ENCODE measurements at places on chromosomes 13 and 19.
A peak's percentile ranks its signal among the peaks of the same experiment; 100 is the strongest.

DNA sequence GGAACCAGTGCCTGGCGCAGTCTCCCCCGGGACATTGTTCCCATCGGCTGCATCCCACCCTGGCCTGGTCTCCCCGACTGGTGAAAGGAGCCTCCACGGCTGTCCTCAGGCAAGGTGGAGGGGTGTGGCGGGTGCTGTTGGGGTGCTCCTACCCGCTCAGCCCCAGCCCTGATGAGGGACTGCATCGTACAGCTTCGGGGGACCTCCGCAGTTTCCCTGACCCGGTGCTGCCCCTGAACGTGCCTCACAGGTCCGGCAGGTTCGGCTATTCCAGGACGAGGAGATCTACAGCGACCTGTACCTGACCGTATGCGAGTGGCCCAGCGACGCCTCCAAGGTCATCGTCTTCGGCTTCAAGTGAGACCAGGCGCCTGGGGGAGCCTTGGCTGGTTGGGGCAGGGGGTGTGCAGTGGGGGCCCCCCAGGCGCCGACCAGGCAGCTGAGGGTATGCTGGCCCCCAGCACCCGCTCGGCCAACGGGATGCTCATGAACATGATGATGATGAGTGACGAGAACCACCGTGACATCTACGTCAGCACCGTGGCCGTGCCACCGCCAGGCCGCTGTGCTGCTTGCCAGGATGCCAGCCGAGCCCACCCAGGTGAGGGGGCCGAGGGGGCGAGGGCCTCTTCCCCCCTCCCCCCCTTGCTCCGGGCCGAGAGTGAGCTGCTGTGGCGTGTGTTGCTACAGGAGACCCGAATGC, 3.5 kb downstream of the DCAF15 start:
- no peak for DNase-seq

DNA sequence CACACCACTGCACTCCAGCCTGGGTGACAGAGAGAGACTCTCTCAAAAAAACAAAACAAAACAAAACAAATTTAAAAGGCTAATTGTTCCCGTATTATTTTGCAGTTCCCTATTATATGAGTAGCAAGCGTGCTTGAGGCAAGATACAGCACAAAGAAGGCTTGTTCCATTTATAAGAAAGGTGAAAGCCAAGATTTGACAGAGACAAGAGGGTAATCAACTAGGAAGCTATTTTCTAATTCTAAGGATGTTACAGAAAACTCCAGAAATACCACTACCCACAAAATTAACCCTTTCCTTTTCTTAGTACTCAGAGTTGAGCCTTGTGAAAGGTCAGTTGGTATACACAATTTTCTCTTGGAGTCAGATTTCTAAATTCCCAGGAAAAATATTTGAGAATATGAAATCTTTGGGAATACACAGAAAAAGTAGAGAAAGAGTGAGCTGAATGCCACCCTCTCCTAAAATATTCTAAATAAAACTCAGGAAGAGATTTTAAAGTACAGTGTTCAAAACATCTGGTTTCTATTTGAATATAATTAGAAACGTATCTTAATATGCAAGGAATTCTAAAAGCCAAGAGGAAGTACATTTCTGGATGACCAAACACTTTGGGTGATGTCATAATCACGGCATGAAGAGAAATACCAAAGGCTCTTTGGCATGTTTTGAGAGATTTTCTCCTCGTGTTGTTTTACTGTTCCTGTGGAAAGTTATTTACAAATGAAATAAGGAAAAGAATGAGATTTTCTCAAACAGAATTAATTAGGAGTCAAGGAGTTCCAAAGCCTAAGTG, 63.0 kb upstream of the FLT1 start:
- DNase-seq, result no peak

- DNase-seq, result no peak
Observed at GRCh38 chr19:15213715-15214381, 13.1 kb upstream of the NOTCH3 start.

- no peak for DNase-seq
Observed at GRCh38 chr19:1465191-1466016, 13.6 kb downstream of the C19orf25 start.

DNA sequence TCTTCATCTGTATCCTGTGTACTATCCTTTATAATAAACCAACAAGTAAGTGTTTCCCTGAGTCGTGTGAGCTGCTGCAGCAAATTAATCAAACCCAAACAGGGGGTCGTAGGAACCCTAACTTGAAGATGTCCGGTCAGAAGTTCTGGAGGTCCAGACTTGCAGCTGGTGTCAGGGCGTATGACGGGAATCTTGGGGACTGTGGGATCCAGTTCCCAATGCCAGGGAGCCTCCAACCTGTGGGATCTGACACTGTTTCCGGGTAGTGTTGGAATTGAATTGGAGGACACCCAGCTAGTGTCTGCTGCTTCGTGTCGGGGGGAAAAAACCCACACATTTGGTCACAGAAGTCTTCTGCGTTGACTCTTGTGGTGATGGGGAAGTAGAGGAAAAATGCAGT, 52.1 kb upstream of the AMER2 start:
- DNase-seq, result no peak

- no peak for DNase-seq
Observed at GRCh38 chr13:28621449-28621848, 37.5 kb upstream of the POMP start.

- DNase-seq, result peak; percentile 30
Observed at GRCh38 chr19:3670796-3671679, 29.2 kb downstream of the PIP5K1C start.

DNA sequence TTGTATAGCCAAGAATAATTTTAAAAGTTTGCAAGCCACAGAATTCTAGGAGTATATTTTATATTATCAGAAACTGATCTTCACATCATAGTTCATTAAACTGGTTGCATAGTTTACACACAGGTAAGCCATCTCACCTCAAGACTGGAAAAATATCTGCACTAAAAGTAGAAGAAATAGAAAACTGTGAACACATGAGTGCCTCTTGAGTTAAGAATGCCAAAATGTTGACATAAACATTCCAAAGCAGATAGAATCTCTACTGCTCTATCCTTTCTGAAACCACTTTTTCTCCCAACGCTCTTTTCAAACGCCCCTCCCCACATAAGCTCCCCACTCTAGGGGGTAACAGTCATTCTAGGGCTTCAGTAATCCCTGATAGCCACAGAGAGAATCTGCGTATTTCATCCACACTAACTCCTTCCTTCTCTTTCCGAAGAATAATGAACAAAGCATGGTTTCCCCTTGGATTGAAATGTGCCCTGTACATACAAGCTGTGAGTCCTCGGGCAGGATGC, 201.5 kb downstream of the IRS2 start:
- DNase-seq, result no peak

DNA sequence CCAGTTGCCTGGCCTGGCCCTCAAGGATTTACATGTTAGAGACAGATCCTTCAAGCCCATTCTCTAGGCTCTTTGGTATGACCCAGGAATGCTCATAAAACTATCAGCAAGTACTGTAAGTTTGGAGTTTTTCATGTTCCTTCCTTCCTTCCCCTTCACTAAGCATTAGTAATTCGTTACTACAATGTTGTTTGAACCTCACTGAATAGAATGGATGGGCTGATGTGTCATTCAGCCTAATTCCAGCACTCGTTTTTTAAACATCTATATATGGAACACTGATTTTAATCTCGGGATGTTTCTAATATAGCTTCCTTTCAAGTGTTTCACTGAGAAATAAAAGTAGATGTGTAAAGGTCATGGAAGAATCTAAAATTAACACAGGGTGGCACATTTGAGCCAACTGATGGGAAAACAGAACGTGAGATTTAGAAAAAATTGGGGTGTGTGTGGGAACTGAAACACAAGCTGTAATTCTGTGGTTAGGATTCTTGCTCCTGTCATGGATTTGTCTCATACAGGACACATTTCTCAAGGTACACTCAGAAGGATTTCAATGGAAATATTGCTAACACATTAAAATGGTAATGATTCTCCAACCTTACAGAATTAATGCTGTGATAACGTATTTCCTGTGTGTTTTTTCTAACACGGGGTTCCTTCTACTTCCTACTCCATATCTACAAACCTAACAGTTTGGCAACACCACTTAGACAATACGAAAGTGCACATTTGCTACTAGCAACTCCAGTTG, 93.4 kb downstream of the FLT1 start:
- no peak for DNase-seq

GRCh38 chr13:75153386-75153785, 328.6 kb downstream of the TBC1D4 start:
- no peak for DNase-seq

- no peak for DNase-seq
Observed at GRCh38 chr19:46066471-46066870, 25.7 kb upstream of the IGFL4 start.

- DNase-seq, result no peak
Observed at GRCh38 chr19:7729211-7729610, 2.7 kb downstream of the CLEC4G start.

- DNase-seq, result no peak
Observed at GRCh38 chr13:67854990-67855389, 624.9 kb upstream of the PCDH9 start.

DNA sequence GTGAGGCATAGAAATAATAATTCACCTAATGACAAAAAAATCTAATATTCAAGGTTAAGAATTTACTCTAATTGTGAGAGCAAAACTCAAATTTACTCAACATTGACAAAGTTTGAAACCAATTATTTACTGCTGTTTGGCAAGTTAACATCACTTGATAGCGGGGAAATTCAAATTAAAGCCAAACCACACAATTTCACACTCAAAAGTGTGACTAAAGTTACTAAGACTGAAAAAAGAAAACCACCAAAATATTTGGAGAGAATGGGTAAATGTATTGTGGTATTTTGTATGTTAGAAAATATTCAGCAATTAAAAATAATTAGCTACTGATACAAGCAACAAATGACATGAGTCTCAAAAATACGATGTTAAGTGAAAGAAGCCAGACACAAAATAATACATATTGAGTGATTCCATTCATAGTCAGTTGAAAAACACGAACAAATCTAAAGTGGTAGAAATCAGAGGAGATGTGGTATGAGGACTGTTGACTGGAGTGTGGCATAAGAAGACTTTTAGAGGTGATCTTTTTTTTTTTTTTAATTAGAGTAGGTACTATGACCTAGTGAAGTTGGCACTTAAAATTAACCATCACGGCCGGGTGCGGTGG, 541.4 kb upstream of the ATXN8OS start:
- no peak for DNase-seq

- DNase-seq, result no peak
Observed at GRCh38 chr13:110784704-110785103, 71.2 kb downstream of the ING1 start.

Data from stimulated activated CD4-positive, alpha-beta T cell treated with anti-CD3 and anti-CD28 coated beads, Interleukin-12 subunit alpha, Interleukin-12 subunit beta, amount 100 ng/mL, for 4 hours (primary cell).